Activated CD8-positive, alpha-beta T cell treated with anti-CD3 and anti-CD28 coated beads for 36 hours (primary cell): ENCODE measurements at places on chromosomes 12 and 14. TPM values are rescaled to one million over a fixed set of nuclear protein-coding genes. Genes with fewer than 3 reads are reported as not detected.
A peak's percentile ranks its signal among the peaks of the same experiment; 100 is the strongest.

DNA sequence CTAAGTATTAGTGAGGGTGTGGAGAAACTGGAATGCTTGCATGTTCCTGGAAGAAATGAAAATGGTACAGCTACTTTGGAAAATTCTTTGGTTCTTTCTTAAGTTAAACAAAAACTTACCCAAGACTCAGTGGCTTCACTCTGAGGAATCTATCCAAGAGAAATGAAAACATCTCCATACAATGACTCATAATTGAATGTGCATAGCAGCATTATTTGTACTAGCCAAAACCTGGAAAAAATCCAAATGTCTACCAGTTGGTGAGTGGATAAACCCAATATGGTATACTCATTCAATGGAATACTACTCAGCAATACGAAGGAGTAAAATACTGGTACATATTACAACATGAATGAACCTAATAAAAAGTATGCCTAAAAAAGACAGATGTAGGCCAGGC is 18.0 kb upstream of the CRACR2A start:
- no peaks in the 10 kb centered on the region for H3K27me3 ChIP-seq
- DNase-seq: no peak
- no peaks in the 10 kb centered on the region for H3K36me3 ChIP-seq
- H3K27ac ChIP-seq: no peak overlapping the region
- H3K4me3 ChIP-seq: no peak overlapping the region
- H3K4me1 ChIP-seq: peaks cover 9% of the 10 kb centered on the region

GRCh38 chr12:122963941-122964265 is 2.4 kb downstream of the ABCB9 start:
- no peaks in the 10 kb centered on the region for H3K36me3 ChIP-seq
- DNase-seq: no peak
- no peaks in the 10 kb centered on the region for H3K27me3 ChIP-seq
- no peak overlapping the region for H3K4me3 ChIP-seq
- H3K27ac ChIP-seq: no peak overlapping the region
- H3K4me1 ChIP-seq: peaks cover 3% of the 10 kb centered on the region

ACTN1 gene
- 214 TPM for total RNA-seq

GPR84 gene
- total RNA-seq: not detected

NKX2-1 gene
- total RNA-seq: 0.25 TPM

DNA sequence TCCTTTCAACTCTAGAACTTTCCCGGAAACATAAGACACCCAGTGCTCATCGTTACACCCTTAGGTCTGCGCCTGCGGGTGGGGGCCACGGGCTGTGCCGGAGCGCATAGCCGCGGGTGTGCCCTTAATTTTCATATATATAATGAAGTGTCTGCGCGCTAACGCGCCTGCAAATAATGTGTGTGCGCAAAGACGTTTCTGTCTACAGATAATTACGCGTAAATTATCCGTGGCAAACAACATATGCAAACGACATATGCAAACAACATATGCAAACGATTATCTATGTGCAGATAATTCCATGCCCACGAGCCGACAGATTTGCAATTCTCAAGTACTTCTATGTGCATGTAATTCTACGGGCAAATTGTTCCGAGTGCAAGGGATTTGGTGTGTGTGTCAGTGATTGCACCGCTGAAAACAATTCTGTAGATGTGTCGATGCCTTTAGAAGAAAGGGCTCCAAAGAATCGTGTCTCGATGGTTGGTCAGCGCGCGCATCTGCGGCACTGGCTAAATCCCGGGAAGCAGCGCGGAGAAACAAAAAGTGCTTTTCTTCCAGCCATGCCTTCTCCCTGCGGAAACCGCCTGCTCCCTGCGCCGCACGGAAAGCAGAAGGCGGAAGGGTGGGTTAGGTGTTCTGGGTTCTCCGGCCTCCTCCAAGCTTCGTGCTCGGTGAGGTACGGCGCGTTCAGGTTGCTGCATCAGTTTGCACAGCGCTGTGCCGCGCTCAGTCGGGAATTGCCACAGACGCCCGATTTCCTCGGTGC is 34.5 kb upstream of the TBX5 start:
- H3K4me1 ChIP-seq: no peaks in the 10 kb centered on the region
- no peak overlapping the region for H3K27ac ChIP-seq
- peaks cover 81% of the 10 kb centered on the region for H3K27me3 ChIP-seq
- no peak overlapping the region for H3K4me3 ChIP-seq
- DNase-seq: no peak

DNA sequence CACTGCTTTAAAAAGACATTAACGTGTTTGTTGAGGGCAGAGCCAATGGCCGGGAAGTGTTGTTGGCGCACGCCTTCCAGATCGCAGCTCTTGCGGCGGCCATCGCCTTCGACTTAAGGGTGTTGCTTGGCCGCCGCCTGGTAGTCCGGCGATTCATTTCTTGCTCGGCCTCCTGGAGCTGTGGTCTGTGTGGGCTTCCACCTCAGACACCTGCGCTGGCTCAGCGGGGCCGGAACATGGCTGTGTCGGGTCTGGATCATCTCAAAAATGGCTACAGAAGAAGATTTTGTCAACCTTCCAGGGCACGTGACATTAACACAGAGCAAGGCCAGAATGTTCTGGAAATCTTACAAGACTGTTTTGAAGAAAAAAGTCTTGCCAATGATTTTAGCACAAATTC is 24.7 kb downstream of the GALNT4 start:
- no peak overlapping the region for H3K27ac ChIP-seq
- peaks cover 31% of the 10 kb centered on the region for H3K36me3 ChIP-seq
- no peaks in the 10 kb centered on the region for H3K27me3 ChIP-seq
- H3K4me1 ChIP-seq: peaks cover 6% of the 10 kb centered on the region

GRCh38 chr12:23534196-23534595 is 415.3 kb downstream of the SOX5 start:
- DNase-seq: no peak
- no peaks in the 10 kb centered on the region for H3K27me3 ChIP-seq
- H3K4me1 ChIP-seq: no peaks in the 10 kb centered on the region
- no peaks in the 10 kb centered on the region for H3K36me3 ChIP-seq
- H3K27ac ChIP-seq: no peak overlapping the region

- H3K36me3 ChIP-seq: no peaks in the 10 kb centered on the region
- H3K27ac ChIP-seq: peak overlapping the region; percentile 74
- no peak overlapping the region for H3K4me3 ChIP-seq
- H3K4me1 ChIP-seq: peaks cover 18% of the 10 kb centered on the region
- H3K27me3 ChIP-seq: peaks cover 7% of the 10 kb centered on the region
These were observed 33.7 kb upstream of the CCNT1 start for GRCh38 chr12:48750215-48750614.

DNA sequence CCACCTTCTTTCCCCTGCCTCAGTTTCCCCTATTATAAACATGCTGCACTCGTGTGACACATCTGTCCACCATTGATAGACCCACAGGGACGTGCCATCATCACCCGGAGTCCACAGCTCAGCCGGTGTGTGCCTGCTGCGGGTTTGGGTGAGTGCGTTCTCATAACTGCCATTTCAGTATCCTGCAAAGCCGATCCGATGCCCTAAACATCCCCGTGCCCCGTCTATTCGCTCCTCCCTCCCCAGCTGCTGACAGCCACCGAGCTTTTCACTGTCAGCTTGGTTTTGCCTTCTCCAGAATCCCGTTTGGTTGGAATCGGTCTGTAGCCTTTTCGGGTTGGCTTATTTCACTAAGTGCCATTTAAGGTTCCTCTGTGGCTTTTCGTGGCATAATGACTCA is 3.9 kb downstream of the LRCOL1 start:
- H3K27ac ChIP-seq: no peak overlapping the region
- DNase-seq: no peak
- peaks cover 8% of the 10 kb centered on the region for H3K4me1 ChIP-seq
- H3K27me3 ChIP-seq: peaks cover 57% of the 10 kb centered on the region

GRCh38 chr14:64937821-64938193 is 4.7 kb downstream of the GPX2 start:
- peak overlapping the region; percentile 35 for H3K27ac ChIP-seq
- no peaks in the 10 kb centered on the region for H3K27me3 ChIP-seq
- H3K4me1 ChIP-seq: peaks cover 51% of the 10 kb centered on the region
- no peak overlapping the region for H3K4me3 ChIP-seq
- no peak for DNase-seq
- peaks cover 36% of the 10 kb centered on the region for H3K36me3 ChIP-seq

ZNF10 gene
- 7.2 TPM for total RNA-seq

DNA sequence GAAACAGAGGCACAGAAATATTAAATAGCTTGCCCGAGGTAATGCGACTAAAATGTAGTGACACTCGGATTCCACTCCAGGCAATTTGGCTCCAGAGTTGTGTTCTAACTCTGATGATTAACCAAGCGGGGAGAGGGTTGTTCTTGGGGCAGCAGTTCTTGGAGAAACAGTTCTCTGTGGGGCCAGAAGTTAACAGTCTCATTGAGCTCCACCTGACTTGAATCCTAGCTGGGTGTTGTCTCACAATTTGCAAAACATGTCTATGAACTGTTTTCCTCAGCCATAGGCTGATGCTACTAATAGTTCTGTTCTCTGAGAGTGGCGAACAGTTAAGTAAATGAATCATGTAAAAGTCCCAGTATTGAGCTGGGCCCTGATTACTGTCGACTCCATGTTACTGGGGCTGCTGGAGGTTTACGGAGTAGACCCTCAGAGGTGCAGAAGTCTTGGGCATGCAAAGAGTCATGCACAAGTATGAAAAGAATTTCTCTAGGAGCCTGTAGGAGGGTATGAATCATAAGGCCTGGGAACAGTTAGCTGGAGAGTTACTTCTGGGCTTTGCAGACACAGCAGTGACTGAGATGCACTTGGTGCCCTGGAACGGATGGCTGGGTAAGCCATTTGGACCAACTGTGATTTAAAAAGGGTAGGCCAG is 15.4 kb upstream of the NIN start:
- no peak for DNase-seq
- no peaks in the 10 kb centered on the region for H3K36me3 ChIP-seq
- H3K4me1 ChIP-seq: peaks cover 5% of the 10 kb centered on the region
- no peak overlapping the region for H3K4me3 ChIP-seq

GRCh38 chr14:34368971-34369647 is 92.9 kb downstream of the SPTSSA start:
- no peak overlapping the region for H3K27ac ChIP-seq
- peaks cover 14% of the 10 kb centered on the region for H3K27me3 ChIP-seq
- H3K4me1 ChIP-seq: no peaks in the 10 kb centered on the region
- DNase-seq: no peak
- no peak overlapping the region for H3K4me3 ChIP-seq

- no peak for DNase-seq
- H3K27me3 ChIP-seq: no peaks in the 10 kb centered on the region
- H3K4me3 ChIP-seq: peak overlapping the region; percentile 64
These were observed 556 bp downstream of the PHETA1 start for GRCh38 chr12:111368291-111368787.

- H3K27ac ChIP-seq: no peak overlapping the region
- no peaks in the 10 kb centered on the region for H3K36me3 ChIP-seq
- peaks cover 28% of the 10 kb centered on the region for H3K27me3 ChIP-seq
These were observed 58.5 kb upstream of the TMPO start for GRCh38 chr12:98456576-98457573.

- H3K27me3 ChIP-seq: peaks cover 3% of the 10 kb centered on the region
- DNase-seq: no peak
- no peak overlapping the region for H3K4me3 ChIP-seq
- no peaks in the 10 kb centered on the region for H3K4me1 ChIP-seq
- no peaks in the 10 kb centered on the region for H3K36me3 ChIP-seq
These were observed 96.6 kb downstream of the RIMBP2 start for GRCh38 chr12:130619385-130620001.

IL22 gene
- not detected for total RNA-seq

DNA sequence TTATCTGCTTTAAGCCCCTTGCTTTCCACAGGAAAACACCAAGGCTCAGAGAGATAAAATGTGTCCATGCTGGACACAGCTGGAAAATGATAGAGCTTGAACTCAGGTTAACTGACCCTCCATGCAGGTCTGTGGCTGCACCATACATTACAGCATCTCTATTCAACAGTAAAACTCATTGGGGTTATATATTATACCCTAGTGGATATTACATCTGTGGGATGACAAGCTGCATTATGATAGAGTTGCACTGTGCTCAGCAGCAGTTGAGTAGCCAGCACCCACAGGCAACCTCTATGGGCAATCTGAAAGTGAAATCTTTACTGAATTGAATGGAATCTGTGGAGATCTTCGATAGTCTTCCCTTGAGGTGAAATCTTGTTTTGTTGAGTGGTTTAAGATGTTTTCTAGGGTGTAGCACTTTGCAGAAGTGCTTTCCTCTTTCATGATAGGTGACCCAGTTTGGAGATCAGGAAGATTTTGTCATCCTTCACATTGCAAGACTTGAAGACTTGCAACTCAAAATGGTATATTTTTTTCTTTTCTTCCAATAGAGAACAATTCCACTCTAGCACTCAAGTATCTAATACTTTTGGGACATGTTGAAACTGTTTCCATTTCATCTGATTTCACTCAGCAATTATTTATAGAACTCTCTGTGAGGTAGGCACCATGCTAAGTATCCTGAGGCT is 389.2 kb downstream of the RAD51B start:
- H3K36me3 ChIP-seq: peaks cover 4% of the 10 kb centered on the region
- peaks cover 57% of the 10 kb centered on the region for H3K4me1 ChIP-seq
- no peak overlapping the region for H3K27ac ChIP-seq
- no peak for DNase-seq
- no peak overlapping the region for H3K4me3 ChIP-seq
- no peaks in the 10 kb centered on the region for H3K27me3 ChIP-seq

DNA sequence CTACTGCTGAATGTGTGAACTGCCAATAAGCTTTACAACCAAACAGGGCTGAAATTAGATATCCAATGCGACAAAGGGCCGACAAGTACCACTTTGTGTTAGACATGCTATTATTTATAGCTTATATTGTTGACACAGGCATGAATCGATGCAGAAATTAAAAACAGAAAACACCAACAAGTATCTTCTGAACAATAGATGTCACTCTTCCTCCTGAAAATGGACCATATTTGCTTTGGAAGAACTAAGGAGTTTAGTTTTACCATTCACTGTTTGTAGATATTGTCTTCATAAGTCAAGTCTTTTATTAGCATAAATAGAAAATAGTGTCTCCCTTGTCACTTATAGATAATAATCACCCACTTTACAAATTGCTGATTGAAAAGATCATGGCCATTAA is 86.5 kb downstream of the LRIG3 start:
- H3K27me3 ChIP-seq: no peaks in the 10 kb centered on the region
- H3K36me3 ChIP-seq: no peaks in the 10 kb centered on the region
- DNase-seq: no peak

GRCh38 chr14:44798386-44799242 is 163.1 kb downstream of the KLHL28 start:
- H3K27me3 ChIP-seq: peaks cover 8% of the 10 kb centered on the region
- H3K4me1 ChIP-seq: no peaks in the 10 kb centered on the region
- H3K4me3 ChIP-seq: no peak overlapping the region
- no peak overlapping the region for H3K27ac ChIP-seq

DNA sequence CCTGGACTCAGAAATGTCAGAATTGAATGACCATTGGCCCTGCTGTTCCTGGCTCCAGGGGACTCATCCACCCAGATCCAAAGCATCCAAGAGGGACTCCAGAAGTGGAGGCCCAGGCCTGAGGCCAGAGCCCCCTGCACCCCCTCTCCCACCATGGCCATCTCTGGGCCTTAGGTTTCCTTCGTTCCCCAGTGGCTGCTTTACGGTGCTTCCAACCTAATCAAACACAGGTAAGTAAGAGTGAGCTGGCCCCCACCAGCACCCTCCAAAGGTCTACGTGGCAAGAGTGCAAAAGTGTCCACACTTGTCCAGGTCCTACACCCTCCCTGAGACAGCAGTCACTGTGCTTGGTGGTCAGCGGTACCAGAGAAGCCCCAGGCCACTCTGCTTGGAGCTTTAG is 139.0 kb downstream of the DPF3 start:
- H3K4me1 ChIP-seq: no peaks in the 10 kb centered on the region
- H3K4me3 ChIP-seq: no peak overlapping the region
- no peak overlapping the region for H3K27ac ChIP-seq
- peaks cover 4% of the 10 kb centered on the region for H3K36me3 ChIP-seq
- no peak for DNase-seq
